ENCODE measurements at places on chromosomes 6 and 20. TPM values are rescaled to one million over a fixed set of nuclear protein-coding genes. Genes with fewer than 3 reads are reported as not detected.

- DNase-seq, result no peak
These were observed 33.2 kb downstream of the ID4 start for GRCh38 chr6:19870322-19870721.

DNA sequence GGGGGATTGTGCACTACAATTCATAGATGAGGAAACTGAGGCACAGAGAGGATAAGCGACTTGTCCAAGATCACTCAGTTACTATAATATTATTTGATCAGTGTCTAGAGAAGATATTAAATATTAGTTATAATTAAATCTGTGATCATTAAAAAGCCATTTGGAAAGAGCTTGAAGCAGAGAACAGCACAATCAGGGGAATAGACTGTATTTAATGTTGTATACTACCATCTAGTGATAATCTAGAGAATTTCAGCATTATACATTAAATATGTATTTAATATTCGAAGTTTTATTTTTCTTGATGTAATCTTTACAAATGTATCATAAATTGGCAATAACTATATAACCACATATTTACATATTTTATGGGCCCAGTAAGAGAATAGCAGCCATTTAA is 20.1 kb upstream of the MTCL3 start:
- no peak for DNase-seq

DNA sequence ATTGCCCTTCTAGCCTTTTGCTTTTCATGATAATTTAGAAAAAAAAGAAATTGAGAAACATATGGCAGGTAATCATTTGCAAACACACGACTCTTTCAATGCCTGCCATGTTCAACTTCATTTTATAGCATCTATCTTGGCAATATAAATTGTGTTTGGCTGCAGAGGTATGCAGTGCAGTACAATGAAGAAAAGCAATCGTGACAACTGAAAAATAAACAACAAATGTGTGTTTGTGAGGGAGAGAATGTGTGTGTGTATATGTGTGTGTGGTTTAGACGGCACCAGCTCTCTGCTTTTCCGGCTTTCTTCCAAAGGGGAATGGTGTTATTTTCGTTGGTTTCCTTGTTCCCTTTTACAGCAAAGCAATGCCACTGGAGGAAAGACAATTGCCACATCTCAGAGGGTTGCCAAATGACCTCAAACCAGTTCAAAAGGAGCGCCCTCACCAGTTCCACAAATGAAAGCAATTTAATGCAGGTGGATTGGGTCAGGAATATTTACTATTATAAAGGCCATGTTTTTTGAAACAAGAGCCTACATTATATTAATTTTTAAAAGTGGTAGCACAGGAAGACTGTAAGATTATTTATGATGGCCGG is 587.2 kb downstream of the PRKN start:
- DNase-seq, result no peak

GRCh38 chr6:71649915-71650314 is 236.4 kb upstream of the RIMS1 start:
- no peak for DNase-seq

DNA sequence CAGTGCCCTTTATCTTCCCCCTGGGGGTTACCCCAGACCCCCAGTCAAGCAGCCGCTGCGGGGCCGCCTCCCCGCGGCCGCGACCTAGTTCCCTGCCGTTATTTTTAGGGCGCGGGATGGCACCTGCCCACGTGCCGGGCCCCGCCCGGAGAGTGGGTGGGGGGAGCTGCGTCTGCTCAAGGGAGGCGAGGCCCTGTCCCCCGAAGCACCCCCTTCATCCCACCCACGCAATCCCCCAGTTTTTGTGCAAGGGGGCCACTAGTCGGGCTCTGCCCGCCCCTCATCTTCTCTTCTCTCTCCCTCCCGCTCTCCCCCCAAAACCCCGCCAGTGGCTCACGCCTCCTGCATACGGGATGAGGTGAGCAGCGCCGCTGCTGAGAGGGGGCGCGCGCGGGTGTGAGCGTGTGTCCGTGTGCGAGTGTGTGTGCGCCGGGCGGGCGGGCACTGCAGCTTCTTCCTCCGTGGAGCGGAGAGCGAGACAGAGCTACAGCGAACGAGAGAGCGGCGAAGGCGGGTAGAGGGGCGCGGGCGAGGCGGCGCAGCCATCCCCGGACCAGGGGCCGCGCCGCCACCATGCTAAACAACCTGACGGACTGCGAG is at the start of gene SLC12A5:
SLC12A5 (plus strand) TSS at position 444 of the 600 bp plus-strand sequence; CDS start at position 574, 130 bp downstream.
- DNase-seq, result no peak

DNA sequence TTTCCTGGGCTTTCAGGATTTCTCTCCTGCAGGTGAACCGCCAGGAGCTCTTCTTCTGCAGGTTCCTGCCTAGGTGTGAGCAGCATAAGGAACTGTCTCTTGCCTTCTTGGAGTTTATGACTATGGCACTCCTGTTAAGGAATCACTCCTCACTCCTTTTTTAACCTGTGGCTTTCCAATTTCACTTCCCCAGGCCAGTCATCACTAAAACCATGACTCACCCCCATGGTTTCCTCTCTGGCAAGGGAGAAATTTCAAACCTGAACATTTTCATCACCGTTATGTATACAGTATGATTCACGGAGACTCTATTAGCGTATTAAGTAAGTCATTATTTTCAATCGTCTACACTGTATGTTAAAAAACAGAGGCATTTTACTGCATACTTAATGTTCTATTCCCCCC is 78.2 kb upstream of the ARID1B start:
- DNase-seq, result no peak

Gene FBXO9
- total RNA-seq, result 46.0 TPM

Measured in umbilical cord (tissue), 2 donors.